ENCODE measurements at places on chromosomes 4 and X. TPM values are rescaled to one million over a fixed set of nuclear protein-coding genes. Genes with fewer than 3 reads are reported as not detected.

- no peak for DNase-seq
Observed at GRCh38 chrX:47515941-47516665, 33.1 kb upstream of the ZNF41 start.

PDZD4 gene
- total RNA-seq: 24.4 TPM

DNA sequence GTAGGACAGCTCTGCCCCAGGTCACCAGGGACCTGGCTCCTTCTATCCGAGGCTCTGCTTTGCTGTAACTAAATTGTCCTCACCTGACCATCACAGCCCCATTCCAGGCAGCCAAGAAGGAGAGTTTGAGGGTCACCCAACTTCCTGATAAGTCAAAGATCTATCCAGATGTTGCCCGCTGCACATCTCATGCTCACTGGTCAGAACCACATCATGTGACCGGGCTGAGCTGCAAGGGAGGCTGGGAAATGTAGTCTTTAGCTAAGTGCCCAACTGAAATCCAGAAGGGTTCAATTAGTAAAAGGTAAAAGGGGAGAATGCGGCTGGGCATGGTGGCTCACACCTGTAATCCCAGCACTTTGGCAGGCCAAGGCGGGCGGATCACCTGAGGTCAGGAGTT is 18.4 kb downstream of the HMX1 start:
- DNase-seq: no peak

DNA sequence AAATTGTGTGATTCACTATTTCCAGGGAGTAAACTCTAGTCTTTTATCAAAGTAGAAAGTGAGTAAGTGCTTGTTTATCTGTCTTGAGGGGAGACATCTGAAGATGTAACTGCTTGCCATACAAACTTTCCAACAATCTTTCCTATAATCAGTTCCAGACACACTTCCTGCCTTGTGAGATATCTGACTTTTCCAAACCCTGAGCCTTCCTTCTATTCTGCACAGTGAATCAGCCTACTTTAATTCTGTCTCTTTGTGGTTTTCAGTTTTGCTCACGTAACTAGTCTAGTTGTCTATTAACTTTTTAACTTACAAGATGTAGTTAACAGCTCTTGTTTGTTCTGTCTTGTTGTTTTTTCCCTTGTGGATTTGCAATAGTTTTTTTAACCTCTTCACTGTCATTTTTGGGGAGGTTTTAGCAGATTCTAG is 947.8 kb downstream of the C4orf33 start:
- DNase-seq: no peak

GRCh38 chrX:149007423-149007822 is 497.7 kb downstream of the IDS start:
- no peak for DNase-seq

GRCh38 chr4:31998807-31999206 is 1278.6 kb downstream of the PCDH7 start:
- no peak for DNase-seq

DNA sequence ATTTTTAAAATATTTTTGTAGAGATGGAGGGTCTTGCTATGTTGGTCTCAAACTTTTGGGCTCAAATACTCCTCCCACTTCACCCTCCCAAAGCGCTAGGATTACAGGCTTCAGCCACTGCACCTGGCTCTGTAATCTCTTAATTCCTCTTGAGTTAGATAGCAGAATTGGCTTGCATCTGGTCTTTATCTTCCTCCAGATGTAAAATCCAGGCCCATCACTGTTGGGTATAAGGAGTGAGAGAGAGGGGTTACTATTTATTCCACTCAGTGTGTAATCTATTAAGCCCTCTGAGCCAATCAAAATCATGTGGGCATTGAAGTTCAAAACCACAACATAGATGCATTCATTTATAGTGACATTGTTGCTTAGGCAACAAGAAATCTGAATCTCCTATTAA is 33.9 kb downstream of the ANK2 start:
- DNase-seq: no peak

DNA sequence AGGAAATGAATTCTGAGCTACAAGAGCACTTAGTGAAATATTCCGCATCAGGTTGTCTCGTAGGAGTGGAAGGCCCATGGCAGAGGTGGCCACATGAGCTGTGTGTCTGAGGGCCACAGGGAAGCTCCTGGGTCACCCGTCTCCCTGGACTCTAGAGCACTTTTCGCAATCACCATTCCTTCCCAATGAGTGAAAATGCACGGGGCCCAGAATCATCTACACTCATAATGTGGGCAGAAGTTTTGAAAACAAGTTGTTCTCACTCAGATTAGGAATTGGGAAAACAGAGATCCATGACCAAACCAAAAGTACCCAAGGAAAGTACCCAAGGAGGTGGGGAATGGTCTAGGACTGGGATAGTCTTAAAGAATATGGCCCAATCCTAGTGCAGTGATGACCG is 94.4 kb downstream of the SCD5 start:
- DNase-seq: no peak

DNA sequence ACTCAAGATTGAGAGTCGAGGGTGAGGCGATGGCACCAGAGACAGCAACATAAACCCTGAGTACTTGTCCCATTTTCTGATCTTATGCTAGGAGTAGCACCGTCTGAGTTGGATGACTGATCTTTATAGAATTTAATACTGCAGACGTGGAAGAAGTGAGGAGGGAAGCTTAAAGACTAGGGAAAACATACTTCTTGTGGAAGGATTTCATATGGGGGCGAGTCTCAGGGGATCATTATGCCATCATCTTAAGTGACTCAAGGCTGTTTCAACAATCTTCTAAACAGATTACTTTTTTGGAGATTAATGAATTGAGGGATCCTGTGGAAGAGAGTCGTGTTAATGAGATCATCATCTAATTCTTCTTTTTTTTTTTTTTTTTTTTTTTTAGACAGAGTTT is 17.2 kb upstream of the FAT1 start:
- no peak for DNase-seq

All from sigmoid colon (tissue), 7 donors.